ENCODE measurements at places on chromosomes 2 and 18.

DNA sequence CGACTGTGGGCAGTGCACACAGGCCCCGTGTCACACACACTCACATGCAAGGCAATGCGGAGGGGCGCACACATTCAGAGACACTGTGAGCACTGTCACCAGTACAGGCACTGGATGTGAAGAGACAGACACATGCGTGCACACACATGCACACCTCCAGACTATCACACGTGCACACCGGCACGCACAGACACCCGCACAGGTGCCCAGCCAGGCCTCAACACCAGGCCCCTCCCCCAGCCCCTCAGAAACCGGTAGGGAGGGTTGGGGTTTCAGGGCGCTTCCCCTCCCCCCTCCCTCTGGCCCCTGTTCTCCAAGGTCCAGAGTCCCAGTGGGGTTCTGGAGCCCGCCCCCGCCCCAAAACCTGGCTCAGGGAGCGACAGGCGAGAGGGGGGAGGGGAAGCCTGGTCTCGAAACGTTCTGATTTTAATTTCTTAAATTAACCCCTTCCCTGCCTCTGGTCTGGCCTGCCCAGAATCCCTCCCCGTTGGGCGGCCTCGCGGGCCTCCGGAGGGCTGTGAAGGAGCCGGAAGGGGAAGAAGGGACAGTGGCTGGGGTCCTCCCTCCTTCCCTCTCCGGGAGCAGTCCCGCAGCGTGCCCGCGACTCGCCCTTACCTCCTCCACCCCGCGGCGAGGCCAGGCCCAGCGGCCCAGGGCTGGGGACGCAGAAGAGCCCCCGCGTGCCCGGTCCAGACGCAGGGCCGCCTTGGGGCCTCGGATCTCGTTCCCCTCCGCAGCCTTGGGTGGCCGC, 558 bp downstream of the FBXO41 start:
- DNase-seq, result peak; percentile 16

- no peak for DNase-seq
Observed at GRCh38 chr18:21040466-21040865, 71.1 kb downstream of the ROCK1 start.

DNA sequence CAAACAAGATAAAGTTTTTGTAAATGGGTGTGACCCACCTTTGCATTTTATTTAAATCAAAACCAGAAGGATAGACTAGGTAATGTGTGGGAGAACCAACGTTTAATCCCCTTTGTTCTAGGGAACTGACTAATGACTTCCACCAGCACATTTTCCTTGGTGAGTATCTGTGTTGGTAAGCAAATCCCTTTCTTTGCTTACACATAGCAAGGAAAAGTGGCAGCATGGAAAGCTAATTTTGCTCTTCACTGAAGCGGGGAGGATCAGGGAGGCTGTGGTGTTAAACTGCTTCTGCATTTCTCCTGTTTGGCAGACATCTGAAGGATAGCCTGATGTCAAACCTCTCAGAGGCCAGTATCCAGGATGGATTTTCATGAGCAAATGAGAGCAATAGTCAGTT, 331.1 kb downstream of the PTPRM start:
- DNase-seq, result no peak

DNA sequence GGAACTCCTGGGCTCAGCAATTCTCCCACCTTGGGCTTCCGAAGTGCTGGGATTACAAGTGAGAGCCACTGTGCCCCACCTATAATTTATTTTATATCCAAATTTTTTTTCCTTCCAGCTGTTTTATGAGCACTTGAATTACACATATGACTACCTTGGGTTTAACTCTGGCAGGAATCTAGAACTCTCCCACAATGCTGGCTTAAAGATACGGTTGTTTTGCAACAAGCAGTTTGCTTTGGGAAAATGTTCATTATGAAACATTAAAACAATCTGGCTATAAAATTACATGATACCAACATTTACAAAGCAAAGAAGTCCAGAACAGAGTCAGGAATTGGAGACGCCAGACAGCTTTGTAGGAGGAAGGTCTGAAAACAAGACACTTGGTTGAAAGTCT, 12.8 kb downstream of the CD302 start:
- DNase-seq, result no peak

- DNase-seq, result no peak
Observed at GRCh38 chr2:17709897-17710296, 43.7 kb downstream of the SMC6 start.

- no peak for DNase-seq
Observed at GRCh38 chr18:34543945-34544344, 166.2 kb upstream of the DTNA start.

DNA sequence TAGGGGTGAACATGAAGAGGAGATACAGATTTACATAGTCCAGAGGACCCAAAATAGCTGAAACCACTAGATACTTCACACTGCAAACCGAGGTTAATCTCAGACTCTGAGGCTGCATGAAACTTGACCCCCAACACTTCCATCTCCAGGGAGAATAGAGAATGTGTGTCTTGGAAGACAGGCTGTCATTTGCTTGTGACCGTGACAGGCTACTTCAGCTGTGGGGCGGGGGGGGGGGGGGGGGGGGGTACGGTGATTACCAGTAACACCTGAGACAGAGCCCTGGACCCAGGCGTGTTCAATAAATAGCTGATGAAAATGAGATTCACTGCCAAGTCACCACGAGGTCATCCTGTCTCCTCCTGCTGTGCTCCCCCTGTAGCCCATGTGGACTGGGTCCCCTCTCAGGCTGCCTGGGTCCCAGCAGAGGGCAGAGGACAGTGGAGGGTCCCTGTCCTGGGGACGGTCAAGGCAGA, 5.7 kb upstream of the KLHL29 start:
- no peak for DNase-seq

GRCh38 chr18:12052866-12053265, 40.8 kb upstream of the ANKRD62 start:
- no peak for DNase-seq

- no peak for DNase-seq
Observed at GRCh38 chr18:41719808-41720207, 235.2 kb upstream of the PIK3C3 start.

DNA sequence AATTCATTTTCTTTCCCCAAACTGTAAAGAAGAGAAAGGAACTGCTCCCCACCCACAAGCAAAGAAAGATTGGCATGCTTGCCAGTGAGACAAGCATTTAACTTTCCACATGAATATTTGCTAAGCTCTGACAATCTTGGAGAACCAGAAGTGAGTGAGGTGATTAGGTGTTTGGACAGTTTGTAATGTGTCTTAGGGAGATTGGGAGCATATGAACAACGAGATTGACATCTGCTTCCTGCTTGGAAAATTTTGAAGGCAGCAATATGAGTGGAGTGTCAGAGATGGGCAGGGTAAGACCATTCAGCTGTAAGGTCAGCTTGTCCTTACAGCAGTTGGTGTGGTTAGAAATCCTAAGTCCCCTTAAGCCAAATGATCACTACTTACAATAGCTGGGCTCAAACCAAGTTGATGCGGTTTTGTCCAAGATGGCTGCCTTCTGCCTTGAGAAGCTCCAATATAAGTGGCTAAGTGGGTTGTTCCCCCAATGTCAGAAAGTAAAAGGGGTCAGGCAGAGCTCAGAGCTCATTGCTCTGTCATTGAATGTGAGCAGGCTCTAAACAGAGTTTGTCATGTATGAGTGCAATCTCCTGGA, 36.0 kb upstream of the GALNT5 start:
- DNase-seq, result no peak

DNA sequence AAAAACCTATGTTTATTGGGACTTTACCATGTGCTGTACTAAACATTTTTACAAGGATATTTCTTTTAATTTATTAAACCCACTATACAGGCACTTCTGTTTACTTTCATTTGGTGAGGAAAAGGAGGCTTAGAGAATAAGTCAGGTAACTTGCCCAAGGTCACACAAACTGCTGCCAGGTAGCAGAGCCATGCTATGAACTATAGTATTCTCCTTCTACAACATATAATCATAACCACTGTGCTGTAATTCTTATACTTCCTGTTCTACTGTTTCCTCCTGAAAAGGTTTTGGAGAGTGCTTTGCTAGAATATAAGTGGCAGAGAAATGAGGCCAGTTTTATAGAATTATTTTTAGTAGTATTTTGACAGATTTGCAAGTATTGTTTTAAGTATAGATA, 29.5 kb downstream of the SLC39A10 start:
- DNase-seq, result no peak

DNA sequence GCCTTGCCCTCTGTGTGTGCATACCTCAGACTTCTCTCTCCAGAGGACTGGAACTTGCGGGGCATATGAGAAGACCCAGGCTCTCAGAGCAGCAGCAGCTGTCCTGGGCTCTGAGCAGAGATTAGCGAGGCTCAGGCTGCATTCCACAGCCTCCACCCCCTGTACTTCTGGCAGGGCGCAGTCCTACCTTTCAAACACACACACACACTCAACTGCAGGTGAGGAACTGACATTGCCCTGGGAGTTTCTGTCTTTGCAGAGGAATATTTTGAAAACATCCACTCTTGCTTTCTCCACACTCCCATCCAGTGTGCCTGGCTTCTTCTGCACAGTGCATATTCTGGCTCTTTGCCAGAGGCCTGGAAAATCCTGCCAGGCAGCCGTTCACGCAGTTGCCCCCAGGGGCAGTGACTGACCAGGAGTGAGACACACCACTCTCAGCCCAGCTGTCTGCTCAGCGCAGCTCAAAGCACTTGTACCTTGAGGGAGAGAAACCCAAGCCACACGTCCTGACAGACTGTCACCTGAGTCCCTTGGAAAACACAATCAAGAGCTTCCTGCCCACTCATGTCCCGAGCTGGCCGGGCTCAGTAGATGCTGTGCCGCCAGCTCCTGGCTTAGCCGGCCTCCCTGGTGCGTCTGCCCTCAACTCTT, 460.8 kb downstream of the RNF144A start:
- no peak for DNase-seq

DNA sequence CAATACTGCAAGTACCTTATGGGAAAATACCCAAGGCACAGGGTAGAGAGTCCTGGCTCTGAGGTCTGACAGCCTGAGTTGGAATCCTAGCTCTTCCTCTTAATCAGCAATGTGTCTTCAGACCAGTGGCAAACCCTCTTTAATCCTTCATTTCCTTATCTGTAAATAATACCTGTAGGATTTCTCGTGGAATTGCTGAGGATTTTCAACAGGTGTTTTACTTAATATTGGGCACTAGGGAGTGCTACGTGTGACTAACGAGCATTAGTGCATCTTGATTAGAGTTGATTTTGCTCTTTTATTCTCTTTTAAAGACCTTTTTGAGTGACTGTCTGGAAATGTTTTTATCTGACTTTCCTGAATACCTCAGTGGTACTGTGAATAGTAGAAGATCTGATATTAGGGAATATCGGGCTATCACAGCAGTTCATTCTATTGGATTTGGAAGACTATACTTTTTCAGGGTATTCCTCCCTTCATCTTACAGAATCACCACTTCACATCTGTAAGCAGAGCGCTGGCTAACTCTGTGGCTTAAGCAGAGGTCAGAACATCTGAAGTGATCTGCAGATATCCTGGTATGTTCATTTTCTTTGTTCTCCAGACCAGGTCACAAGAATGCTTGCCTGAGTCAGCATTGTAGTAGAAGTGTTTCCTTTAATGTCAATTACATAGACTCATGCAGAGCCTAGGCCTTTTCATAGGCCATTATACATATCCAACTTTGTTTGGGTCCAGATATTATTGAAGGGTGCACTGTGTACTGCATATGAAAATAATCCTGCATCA, 49.1 kb downstream of the ARHGAP28 start:
- DNase-seq, result no peak

DNA sequence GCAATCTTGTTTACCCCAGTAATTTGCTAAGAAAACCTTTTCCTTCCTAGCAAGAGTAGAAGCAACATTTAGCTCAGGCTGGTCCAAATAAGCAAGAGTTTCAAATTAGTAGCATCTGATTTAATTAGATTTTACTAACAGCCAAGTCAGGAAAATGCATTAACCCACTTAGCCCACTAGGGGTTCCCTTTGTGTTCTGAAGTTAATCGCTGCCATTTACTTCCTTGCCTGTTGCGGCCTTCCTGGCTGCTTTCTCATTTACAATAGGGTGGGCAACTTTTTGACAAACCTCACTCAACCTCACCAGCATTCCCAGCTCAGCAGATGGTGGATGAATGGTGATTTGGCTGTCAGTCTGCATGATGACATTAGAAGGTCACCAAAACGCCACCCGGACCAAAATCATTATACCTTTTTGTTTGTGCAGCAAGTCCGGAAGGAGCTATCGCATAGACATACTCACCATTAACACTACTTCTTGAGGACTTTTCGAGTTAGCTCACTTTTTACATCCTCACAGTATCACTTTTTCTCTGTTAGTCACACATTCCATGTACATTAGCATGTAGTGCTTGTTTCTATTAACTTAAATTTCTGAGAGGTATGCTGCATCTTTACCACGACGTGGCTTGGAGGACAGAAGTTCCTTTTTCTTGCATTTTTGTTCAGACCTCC, 101.5 kb upstream of the SETBP1 start:
- no peak for DNase-seq

All from activated naive CD4-positive, alpha-beta T cell treated with Interleukin-2 at 50 U/mL for 16 hours (primary cell).